ENCODE measurements at places on chromosomes 16 and 17.
A peak's percentile ranks its signal among the peaks of the same experiment; 100 is the strongest.

GRCh38 chr16:58615280-58615679 is 14.3 kb downstream of the CNOT1 start:
- DNase-seq, result no peak

- DNase-seq, result no peak
Measured at GRCh38 chr16:86722970-86723369, 144.6 kb downstream of the FOXL1 start.

- DNase-seq, result no peak
Measured at GRCh38 chr16:23406546-23407240, 46.3 kb downstream of the COG7 start.

DNA sequence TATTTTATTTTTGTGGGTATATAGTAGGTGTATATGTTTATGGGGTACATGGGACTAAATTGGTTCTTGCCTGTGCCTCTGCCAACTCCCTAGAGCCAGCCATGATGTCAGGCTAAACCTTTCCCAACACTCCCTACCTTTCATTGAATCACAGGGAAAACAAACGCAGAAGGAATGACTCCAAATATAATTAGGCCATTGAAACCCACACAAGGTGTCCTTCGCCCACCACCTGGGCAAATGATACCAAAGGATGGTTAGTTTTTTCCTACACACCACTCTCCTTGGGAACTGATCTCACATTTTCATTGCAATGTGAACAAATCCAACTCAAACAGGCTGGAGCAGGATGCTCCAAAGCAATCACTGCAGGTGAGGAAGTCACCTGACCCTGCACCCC is 27.5 kb downstream of the WSB1 start:
- no peak for DNase-seq

GRCh38 chr17:67246403-67246652 is 1.3 kb upstream of the HELZ start:
- no peak for DNase-seq

DNA sequence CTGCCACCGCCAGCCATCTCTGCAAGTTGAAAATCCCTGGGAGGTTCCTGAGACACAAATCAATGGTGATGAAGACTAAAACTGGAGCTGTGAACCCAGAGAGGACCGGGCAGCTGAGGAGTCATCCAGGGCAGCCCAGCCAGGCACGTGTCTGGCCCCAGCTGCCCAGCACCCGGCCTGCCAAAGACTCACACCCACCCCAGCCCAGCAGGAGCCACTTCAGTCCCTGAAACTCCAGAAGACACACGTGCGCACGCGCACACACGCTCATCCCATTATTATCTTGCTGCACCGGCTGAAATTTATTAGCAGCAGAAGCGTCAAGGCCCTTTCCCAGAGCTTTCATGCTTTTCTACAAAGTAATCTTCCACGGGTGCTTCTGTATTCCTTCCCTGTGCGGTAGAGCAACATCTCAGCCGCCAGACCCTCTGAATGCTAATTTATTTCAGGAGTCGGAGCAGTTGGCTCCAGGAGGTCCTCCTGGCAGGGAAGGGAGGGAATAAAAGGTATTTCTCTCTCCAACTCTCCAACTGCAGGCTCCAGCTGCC is 59.8 kb upstream of the RBFOX3 start:
- DNase-seq, result peak; percentile 39

GRCh38 chr17:82683534-82683933 is 15.0 kb downstream of the RAB40B start:
- no peak for DNase-seq

- DNase-seq, result no peak
Measured at GRCh38 chr17:1920948-1921351, 91.1 kb downstream of the RPA1 start.

GRCh38 chr16:69114346-69114975 is 9.0 kb downstream of the HAS3 start:
- no peak for DNase-seq

- DNase-seq, result peak; percentile 55
Measured at GRCh38 chr17:43025766-43026537, 921 bp downstream of the RND2 start.

DNA sequence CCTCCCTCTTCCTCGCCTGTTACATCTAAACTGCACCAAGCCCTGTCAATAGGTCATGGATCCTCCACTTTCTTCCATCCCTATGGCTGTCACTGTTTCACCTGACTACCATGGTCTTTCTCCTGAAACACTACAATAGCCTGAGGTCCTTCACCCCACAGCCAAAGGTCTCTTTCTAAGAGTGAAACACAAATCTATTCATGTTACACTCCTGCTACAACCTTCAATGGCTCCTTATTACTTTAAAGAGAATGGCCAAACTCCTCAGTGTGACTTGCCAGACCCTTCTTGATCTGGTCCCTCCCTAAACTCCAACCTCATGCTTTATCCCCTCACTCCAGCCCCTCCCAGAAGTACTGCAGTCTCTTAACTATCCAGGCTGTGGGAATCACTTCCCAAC is 618 bp upstream of the PIK3R6 start:
- DNase-seq, result no peak

GRCh38 chr17:49076573-49077384 is 55.8 kb upstream of the B4GALNT2 start:
- DNase-seq, result no peak

GRCh38 chr16:88374736-88375135 is 8.0 kb upstream of the ZNF469 start:
- DNase-seq, result no peak

DNA sequence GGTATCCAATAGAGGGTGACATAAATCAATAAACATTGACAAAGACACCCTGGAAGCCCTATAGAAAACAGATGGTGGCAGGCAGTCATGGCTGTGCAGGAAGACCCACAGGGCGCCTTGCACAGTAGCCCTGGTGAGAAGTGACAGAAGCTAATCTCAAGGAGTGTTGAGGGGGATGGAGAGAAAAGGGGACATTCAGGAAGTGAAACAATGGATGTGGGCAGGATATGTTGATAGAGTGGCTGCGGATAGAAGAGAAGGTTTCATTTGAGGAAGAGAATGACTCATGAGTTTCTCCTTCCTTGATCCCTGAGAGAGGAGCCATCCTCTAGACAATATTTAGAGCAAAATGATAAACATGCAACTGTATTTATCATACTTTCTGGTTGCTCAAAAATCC is 468.8 kb upstream of the HSBP1 start:
- no peak for DNase-seq

DNA sequence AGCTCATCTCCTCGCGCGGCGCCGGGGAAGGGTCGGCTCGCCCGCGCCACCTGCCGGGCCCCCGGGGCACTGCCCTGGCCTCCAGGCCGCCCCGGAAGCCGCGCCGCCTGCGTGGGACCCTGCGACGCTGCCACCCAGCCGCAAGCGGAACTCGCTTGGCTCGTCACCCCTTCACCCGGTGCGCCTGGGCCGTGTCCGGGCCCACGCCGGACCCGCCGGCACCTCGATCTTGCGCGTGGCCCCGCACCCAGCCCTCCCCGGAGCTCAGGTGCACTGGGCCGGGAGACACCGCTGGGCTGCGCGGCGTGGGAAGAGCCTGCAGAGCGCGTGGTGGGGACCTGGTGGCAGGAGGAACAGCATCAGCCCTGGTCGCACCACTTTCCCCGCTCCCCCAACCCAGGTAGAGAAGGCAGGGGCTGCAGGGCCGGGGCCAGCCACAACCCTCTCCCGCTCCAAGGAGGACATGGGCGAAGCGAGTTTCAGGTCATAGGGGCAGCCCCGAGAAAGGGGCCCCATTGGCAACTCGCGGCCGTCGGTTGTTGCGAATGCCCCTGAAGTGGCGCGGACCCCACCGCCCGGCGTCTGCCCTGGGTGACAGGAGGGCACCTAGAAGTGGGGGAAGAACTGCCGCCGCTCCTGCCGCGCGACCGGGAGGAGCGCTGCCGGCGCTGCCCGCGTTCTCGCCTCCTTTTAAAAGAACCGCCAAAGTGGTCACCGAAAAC is 363 bp upstream of the MIF4GD start:
- peak; percentile 88 for DNase-seq

DNA sequence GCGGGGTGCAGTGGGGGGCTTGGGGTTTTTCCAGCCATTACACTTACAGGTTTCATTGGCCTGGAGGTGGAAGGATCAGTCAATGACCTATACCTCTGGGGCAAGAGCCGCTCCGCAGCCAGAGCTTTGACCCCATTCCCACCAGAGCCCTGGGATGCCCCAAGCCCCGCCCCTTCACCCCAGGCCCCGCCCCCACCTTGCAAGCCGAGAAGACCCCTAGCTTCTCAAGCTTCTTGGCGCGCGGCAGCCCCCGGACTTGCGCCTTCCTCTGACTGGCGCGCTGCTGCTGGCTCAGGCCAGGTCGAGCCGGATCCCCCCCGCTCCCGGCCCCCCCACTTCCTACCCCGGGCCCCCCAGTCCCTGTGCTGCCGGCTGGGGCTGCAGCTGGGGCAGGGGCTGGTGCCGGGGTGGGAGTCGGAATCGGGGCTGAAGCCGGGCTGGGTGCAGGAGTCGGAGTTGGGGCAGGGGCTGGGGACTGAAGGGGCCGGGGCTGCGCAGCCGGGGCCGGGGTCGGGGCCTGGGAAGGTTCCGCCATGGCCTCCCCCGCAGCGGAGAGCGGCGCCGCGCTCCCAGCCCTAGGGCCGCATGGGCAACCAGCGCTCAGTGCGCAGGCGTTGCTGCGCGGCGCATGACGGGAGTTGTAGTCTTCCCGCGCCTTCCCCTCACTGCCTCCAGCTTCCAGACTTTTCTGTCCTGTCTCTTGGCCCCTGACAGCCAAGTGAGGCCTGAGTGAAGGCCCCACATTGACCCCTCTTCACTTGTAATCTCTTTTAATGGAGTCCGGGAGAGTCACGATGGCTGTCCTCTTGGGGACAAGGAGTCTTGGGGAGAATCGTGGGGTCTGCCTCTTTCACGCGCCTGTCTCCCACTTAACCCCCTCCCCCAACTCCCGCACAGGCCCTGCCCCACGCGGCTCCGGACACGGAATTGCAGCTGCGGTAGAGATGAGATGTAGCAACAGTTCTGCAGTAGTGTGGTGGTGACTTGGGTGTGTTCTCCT is at the start of gene KAT2A:
KAT2A (minus strand) TSS at position 598 of the 1,000 bp plus-strand sequence; CDS start at position 535, 63 bp downstream.
- peak; percentile 93 for DNase-seq

DNA sequence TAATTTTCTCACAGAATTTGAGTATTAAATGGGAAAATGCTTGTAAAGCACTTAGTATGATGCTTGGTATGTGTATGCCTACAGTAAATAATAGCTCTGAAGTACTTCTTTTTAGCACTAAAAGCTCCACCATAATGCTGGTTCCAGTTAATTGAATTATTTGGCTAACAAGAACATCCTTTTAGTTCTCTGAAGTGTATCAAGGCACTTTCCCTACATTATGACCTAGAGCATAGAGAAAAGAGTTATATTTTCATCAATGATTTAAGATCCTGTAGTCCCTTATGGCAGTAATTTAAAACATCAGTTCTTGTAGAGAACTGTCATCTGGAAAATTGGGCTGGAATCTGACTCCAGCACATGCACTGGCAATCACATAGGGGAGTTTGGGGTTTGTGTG is 21.9 kb upstream of the PHAF1 start:
- no peak for DNase-seq

DNA sequence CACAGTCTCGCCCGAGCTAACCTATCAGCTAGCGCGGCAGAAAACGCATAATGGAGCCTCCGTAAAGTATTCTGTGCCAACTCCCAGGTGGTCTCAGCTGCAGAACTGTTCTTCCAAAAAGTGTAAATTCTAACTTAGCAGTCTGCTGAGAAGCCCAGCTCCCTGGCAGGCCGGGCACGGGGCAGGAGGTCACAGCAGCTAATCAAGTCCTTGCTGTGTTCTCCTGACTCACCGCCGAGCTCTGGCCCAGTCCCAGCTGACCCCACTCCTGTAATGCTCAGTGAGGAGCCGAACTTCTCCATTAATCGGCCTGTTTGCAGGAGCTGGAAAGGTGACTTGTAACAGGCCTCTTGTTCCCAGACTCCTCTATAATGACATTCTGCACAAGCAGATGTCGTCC is 193.3 kb downstream of the IRX3 start:
- no peak for DNase-seq

DNA sequence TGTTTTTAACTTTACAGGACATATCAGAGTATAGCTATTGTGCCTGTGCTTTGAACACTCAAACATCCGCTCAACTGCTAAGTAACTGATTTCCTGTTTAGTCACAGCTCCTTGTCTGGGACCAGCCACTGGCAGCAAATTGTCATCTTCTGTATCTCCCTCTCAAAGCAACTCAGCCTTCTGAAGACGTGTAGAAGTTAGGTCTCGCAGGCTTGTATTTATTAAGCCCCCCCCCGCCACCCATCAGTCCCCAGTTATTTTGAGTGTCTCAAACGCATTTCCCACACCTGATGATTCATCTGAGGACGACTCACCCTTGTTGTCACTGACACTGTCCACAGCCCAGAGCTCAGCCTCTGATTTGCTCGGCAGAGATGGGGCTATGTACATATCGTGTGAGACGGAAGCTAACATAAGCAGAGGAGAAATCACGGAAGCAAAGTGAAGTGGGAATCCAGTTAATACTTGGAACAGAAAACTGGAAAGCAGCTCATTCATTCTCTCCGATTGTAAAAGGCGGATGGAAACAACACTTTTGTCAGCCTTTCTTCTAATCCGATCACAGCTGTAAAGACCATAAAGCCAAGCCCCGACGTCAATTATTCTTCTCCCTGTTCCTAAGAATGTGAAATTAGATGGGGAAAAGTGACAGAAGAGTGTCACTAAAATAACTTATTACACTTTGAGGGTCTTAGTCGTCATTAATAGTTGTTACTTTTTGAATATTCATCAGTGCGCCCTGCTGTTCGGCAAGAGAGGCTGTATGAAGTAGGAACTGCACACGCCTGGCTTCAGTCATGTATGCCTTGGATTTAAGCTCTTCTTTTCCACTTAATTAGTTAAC is 64.2 kb downstream of the PITPNC1 start:
- DNase-seq, result peak; percentile 34

DNA sequence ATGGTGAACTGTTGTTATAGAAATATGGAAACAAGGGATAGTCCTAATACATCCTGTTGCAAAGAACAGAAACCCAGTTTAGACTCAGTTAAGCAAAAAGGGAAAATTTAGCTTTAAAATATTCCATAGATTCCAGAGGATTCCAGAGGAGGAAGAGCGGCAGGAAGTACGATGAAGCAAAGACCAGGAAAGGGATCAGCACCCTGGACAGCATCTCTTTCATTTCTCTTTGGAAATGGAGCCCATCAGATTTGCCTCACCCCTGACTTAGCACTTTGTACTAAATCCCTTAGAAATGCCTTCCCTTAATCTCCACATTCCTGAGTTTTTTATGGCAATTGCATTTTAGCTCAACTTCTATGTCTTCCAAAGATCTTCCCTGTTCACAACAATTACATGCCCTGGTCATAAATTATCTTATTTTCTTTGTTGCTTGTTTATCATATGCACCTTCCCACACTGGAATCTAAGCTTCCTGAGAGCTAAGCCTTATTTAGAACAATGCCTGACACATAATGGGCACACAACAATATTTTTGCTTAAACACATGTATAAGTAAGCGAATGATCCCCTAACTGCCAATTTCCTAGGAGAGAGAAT is 150.0 kb upstream of the RBFOX1 start:
- no peak for DNase-seq
